ENCODE measurements at places on chromosomes 2 and 18.

- no peak for DNase-seq
Observed at GRCh38 chr2:203782262-203782976, 76.0 kb downstream of the CD28 start.

DNA sequence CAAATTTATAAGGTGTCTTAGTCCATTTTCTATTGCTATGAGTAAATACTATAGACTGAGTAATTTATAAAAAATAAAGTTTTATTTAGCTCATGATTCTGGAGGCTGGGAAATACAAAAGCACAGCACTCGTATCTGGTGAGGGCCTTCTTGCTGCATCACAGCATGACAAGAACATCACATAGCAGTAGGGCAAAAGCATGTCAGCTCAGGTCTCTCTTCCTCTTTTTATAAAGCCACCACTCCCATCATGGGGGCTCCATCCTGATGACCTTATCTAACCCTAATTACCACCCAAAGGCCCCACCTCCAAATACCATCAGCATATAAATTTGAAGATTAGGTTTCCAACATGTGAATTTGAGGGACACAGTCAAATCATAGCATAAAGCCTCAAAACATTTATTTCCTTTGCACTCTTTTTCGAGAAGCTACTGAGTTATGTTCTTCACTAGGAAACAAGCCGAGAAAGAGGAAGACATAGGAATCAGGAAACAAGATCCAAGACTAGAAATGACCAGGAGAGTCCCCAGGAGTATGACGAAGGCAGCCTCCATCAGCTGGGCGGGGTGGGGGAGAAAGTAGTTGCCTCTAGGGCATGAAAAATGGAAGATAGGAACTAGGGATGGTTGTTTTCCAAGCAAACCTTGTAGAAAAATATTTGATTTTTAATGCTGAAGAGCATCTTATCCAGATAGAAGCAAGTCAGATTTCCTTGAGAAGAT is 24.1 kb upstream of the NABP1 start:
- DNase-seq, result no peak

DNA sequence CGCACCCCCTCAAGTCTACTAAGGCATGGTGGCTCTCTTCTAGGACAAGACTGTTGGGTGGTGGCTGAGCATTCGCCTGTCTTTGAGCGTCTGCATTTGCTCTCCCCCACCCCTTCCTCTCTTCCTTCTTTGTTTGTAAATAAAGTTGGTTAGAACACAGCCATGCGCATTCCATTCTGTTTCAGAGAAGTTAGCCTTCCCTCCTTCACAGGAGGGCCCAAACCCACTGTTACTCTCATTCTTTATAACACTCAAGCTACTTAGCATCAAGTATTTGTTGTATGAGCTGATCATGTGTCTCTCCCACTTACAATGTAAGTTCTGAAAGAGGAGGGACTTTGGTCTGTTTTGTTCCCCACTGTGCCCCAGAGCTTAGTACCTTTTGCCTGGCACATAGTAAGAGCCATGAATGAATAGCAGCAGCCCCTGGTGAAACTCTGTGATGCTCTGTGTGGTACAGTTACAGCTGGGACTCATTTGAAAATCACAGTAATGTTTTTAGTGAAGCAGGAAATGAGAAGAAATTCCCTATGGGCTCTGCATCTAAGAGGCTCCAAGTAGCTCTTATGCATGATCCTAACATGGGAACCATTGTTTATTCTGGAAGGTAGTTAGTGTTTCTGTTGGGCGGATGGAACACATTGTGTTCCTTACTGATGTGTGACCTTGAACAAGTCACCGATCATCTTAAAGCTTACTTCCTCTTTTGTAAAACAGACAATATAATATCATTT is 7.7 kb downstream of the MGAT5 start:
- no peak for DNase-seq

DNA sequence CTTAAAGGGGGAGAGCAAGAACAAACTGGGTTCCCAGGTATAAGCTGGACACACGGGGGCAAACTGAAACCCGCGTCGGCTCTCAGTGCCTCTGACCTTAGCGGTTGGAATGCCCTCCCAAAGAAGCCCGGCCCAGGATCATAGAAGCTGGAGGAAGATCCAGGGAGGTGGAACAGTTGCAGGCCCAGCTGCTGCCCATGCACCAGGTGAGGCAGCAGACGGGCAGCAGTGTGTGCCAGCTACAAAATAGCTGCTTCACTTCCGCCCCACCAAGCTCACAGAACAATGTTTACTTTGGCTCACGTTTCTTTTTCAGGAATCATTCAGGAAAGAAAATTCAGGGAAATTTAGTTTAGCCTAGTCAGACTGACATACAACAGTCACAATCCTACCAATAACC is 3.9 kb upstream of the ERMN start:
- no peak for DNase-seq

- no peak for DNase-seq
Observed at GRCh38 chr18:71116535-71116934, 827.7 kb downstream of the SOCS6 start.

- DNase-seq, result no peak
Observed at GRCh38 chr2:86050301-86050700, 55.4 kb downstream of the POLR1A start.

GRCh38 chr2:4753721-4754120 is 938.5 kb upstream of the SOX11 start:
- DNase-seq, result no peak

- DNase-seq, result no peak
Observed at GRCh38 chr2:171057575-171057974, 103.1 kb downstream of the TLK1 start.

GRCh38 chr2:162149940-162150339 is 2.1 kb downstream of the GCG start:
- no peak for DNase-seq

DNA sequence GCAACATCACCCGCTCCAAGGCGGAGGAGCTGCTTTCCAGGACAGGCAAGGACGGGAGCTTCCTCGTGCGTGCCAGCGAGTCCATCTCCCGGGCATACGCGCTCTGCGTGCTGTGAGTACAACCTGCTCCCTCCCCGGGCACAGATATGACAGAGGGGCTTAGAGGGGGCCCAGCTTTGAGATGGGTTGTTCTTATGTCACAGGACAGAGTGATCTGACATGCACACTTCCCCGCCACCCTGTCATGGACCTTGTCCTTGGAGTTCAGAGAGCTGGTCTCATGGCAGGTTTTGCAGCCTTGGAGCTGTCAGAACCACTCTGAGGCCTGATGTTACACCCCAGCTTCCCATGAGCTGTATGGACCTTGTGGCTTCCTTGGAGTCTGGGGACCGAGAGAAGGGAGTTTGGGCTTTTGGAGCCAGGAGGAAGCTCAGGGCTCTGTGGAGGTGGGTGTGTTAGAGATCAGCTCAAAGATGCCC is 398 bp downstream of the INPP5D start:
- no peak for DNase-seq

DNA sequence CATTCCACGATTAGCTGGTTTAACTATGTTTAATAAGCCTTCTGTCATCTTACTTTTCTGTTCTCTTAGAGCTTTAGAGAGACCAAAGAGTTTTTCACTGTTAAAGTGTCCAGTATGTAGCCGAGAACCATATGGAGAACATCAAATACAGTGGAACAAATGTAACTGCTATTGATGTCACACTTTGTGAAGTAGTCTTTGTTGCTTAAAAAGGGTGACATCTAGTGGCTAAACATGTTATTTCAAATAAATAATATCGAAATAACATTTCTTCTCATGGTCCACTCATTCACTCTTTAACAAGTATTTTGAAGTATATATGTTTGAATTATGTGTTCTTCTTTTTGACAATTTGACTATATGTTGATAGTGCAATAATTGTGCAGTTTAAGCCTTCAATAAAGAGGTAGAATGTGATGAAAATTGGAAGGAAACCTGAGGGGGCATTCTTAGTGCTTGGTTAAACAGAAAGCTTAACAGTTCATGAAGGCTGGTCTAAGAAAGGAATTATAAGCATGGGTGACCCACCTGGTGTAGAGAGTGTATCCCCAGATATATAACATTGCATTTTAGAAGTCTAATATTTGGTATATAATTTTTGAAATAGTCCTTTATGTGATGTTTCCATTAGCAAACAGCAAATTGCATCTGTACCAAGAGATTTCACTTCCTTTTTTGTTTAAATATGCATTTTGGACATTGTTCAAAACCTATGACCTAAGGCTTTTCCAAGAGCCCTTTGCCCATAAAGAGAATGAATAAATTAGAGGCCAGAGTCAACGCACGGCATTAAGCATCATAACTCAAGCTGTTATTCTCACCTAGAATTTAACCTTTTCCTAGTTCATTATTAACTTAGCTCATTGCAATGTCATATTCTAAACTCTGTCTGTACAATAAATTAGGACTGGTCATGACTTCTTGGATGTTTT is 112.1 kb downstream of the KYNU start:
- DNase-seq, result no peak

DNA sequence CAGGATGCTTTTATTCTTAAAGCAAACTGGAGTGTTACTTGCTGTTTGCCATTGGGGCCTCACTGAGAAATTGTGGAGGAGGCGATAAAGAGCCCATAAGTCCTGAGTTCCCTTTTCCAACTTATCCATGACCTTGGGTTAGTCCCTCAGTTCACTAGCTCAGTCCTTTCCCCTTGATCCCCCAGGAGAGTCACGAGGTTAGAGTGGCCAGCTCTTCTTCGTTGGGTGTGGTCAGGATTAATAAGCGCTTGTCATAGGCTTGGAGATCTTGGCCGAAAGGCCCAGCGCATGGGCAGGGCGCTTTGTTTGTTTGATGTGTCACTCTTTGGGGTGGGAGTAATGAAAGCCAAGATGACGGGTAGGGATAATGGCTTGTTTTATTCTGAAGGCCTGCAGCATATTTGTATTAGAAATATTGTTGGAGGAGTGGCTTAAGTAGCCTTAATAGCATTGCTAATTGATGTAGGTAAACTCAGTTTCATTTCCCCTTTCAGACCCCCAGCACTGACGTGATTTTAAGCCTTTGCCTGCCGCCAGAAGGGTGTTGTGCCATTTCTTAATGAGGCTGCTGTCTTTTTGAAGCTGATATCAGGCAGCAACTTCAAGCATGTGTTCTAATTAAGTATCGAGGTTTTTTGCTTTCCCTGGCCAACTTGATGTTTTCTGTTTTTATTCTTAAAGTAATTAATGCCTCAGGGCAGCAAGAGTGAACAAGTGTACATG is 15.7 kb downstream of the GRHL1 start:
- DNase-seq, result no peak

DNA sequence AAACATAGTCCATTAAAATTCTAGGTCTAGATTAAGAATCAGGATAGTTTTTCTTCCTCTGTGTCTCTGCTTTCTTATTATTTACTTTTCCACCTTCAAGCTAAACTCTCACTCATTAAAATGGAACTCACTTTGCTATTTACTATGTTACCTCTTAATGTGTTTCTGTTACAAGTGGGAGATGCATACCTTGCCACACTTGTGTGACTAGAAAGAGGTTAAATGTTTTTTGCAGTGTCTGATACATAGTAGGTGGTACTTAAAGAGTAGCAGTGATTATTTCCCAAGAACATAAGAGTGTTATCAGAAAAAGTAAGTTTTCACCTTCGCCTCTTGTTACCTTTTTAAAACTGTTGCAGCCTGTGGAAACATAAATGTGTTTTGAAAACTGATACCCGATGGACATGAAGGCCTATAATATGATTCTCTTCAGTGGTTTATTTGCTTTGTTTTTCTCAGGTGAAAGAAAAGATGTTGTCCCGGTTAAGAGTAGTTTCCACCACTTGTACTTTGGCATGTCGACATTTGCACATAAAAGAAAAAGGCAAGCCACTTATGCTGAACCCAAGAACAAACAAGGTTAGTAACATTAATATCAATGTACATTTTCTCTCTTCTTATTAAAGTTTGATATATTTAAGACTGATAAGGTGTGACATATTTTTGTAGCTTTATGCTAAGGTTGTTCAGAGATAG is 16.6 kb downstream of the ME2 start:
- DNase-seq, result no peak

DNA sequence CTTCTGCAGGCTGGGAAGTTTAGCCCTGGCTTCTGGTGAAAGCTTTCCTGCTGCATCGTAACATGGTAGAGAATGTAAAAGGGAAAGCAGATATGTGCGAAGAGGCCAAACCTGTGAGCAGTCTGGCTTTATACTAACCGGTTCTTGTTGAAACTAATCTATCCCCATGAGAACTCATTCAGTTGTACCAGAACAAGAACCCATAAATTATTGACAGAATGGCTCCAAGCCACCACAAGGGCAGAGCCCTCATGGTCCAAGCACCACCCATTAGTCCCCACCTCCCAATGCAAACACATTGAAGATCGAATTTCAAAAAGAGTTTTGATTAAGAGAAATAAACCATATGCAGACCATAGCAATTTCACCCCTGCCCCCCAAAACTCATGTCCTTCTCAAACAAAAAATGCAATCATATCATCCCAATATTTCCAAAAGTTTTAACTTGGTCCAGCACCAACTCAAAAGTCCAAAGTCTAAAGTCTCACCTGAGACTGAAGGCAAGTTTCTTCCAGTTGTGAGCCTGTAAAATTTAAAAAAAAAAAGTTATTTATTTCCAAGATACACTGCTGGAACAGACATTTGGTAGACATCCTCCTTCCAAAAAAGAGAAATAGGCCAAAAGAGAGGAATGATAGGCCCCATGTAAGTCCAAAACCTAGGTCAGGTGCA is 318.9 kb downstream of the CNTNAP5 start:
- DNase-seq, result no peak

- DNase-seq, result peak; percentile 37
Observed at GRCh38 chr2:128442053-128442751, 123.5 kb upstream of the HS6ST1 start.

GRCh38 chr2:214715025-214715424 is 94.5 kb downstream of the BARD1 start:
- no peak for DNase-seq

GRCh38 chr2:200252265-200253067 is 54.0 kb upstream of the SPATS2L start:
- DNase-seq, result no peak

DNA sequence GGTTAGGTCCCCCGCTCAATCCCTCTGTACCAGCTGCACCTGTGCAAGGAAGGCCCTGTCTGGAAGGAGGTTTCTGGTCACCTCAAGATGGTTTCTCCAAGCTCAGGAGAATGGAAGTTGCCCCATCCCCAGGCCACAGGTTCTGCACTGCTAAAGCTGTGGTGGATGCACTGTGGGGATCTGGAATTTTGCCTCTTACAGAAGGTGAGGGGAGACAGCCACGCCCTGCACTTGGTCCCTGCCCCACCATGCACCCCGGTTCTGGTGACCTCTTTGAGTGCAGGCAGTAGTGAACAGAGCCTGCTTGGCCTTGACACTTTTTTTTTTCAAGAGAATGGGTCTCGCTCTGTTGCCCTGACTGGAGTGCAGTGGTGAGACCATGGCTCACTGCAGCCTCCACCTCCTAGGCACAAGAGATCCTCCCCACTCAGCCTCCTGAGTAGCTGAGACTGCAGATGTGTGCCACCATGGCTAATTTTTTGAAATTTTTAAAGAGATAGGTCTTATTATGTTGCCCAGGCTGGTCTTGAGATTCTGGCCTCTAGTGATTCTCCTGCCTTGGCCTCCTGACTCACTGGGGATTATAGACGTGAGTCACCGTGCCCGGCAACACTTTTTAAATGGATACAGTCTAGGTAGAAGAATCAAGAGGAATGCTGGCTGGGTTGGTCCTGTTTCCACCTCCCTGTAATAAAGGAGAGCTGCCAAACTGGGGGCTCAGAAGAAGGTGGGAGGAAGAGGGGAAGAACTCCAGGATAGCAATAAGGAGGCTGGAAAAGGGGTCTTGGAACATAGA is 5.8 kb upstream of the NT5DC4 start:
- no peak for DNase-seq
